ENCODE measurements at places on chromosomes 13 and 19.
A peak's percentile ranks its signal among the peaks of the same experiment; 100 is the strongest.

DNA sequence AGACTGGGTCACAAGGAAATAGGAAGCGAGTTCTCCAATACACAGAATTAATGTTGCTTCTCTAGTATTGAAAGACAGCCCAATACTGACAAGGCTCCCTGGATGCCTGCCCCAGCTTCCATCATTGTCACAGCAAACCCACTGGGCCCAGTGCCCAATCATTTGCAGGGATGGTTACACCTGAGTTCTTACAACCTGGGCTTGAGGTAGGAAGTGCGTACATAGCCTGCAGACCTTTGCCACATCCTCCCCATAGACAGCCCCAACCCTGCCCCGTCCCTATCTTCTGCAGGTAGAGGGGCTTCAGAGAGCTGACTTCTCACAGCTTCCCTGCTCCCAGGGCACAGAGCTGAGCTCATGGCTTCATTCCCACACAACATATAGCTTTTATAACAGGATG, 108.1 kb upstream of the UBL3 start:
- DNase-seq, result no peak

DNA sequence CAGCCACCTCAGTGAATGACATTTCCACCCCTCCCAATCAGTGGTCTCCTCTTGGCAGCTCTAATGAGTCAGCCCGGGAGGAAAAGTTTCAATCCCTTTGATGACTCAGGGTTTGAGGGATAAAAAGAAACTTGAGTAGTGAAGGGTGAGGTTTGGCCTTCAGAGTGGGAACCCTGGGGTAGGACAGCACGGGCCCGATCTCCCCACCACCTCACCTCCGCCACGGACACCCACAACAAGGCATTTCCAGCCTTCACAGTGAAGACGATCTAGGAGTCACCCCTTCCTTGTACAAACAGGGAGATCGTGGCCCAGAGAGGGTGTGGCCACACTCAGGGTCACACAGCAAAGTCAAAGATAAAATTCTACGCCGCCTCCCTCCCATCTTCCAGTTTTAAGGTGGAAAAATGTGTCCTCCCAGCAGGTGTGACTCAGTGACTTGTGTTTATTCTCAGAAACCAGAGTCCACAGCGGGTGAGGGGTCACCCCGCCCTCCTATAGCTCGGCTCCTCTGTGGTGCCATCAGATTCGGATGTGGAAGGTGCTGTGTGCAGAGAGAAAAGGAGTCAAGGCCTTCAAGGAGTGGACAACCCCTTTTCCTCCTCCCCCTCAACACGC, 12.3 kb downstream of the CIB3 start:
- peak; percentile 39 for DNase-seq

DNA sequence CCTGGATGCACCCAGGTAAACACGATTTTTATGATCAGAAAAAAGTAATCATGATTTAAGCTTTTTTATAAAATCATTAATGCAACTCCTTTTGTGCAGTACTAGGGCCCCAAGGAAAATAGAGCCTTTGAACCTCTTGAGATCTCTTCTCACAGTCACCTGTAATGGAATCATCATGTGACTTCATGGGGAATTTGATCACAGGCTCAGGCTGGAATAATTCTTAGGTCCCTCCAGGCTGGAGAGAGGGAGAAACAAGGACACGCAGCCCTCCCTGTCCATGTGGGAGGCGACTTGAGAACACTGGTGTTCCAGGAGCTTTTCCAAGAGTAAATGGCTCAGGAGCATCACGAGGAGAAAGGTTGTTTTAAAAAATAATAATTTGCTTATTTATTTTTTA, 156.1 kb downstream of the NUFIP1 start:
- DNase-seq, result no peak

DNA sequence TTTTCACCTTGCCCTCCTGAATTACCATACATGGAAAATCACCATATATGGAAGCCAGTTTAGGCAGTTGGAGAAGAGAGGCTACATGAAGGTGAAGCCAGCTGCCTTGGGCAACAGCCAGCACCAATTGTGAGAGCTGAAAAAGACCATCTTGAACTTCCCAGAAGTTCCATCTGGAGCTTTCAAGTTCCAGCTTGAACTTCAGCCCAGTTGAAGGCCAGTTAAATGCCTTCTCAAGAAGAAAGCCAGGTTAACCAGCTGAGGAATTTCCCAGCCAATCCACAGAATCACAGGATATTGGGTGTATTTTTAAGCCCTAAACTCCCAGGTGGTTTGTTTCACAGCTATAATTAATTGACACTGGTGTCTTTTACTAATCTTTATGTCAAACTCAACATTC, 713.6 kb upstream of the MIR17HG start:
- DNase-seq, result no peak

- no peak for DNase-seq
Observed at GRCh38 chr13:28819735-28820098, 422 bp upstream of the MTUS2 start.

- DNase-seq, result no peak
Observed at GRCh38 chr13:89239361-89240127, 1568.4 kb downstream of the SLITRK5 start.

- DNase-seq, result no peak
Observed at GRCh38 chr19:1018932-1019615, 1.8 kb downstream of the TMEM259 start.

DNA sequence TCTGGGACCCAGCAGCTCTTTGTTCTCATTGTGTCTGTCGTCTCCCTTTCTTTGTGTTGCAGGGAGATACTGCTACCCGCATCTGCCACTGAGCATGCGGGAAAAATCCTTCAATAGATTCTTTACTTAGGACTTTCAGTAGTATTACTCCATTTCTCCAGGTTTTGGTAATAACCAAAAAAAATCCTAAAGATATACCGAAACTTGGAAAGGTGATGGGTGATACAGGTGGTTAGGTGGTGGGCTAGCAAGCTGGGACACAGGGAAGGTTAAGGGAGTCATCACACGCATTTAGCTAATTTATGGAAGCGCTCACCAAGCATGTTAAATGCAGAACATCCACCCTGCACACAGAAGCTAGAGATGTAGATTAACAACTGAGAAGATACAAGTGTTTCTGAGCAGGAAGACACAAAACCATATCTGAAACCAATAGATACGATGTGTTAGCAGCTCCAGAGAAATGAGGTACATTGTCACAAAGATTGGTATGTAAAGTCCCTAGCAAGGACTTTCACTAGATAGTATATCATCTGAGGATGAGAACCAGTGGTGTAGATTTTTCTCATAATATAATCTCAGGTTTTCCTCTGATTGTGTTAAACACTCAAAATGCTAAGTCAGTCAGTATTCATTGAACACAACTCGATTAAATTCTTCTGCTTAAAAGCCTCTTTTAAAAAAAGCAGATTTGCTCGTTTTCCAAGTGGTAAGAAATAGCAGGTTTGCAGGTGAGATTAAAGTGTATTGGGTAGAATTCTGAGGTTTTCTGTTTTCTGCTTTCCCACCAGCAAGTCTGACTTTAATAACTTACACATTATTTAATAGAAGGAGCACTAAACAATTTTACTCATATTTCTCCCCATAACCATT, 1.2 kb upstream of the SLAIN1 start:
- no peak for DNase-seq

- no peak for DNase-seq
Observed at GRCh38 chr13:98921786-98922185, 56.1 kb downstream of the DOCK9 start.

DNA sequence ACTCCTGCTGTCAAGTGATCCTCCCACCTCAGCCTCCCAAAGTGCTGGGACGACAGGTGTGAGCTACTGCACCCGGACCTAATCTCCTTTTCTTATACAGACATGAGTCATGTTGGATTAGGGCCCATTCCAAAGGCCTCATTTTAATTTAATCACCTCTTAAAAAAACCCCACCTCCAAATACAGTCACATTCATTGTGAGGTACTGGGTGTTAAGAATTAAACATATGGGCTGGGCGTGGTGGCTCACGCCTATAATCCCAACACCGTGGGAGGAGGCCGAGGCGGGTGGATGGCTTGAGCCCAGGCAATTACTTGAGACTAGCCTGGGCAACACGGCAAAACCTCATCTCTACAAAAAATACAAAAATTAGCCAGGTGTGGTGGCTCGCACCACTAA, 46.6 kb downstream of the PIN1 start:
- DNase-seq, result no peak

- DNase-seq, result no peak
Observed at GRCh38 chr13:44726778-44727177, 150.6 kb upstream of the TSC22D1 start.

- no peak for DNase-seq
Observed at GRCh38 chr13:100196375-100196774, 107.5 kb downstream of the PCCA start.

GRCh38 chr13:44236370-44236769, 137.3 kb upstream of the SERP2 start:
- no peak for DNase-seq

GRCh38 chr13:66212511-66212910, 1017.6 kb downstream of the PCDH9 start:
- no peak for DNase-seq

GRCh38 chr19:48741129-48741999, 954 bp upstream of the RASIP1 start:
- DNase-seq, result no peak

DNA sequence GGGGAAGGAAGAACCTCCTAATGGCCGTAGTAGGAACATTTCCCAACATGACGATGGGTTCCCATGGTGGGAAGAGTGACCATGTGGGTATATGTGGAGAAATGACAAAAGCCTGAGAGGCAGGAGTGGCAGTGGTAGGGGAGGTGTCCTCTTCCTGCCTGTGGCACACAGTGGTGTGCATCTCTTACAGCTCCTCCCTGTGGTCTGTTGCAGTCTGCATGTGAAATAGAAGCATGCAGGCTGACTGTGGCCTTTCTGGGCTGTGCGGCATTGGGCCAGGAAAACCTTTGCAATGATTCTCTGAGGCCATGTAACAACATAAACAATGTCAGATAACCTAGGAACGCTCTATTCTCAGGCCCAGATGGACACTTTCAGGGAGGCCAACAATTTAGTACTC, 84.0 kb downstream of the LACC1 start:
- no peak for DNase-seq

- no peak for DNase-seq
Observed at GRCh38 chr19:2453431-2454025, 3.2 kb downstream of the LMNB2 start.

- DNase-seq, result no peak
Observed at GRCh38 chr13:35499196-35499662, 22.7 kb upstream of the MAB21L1 start.

GRCh38 chr19:40888191-40888590, 6.2 kb upstream of the CYP2A7 start:
- no peak for DNase-seq

DNA sequence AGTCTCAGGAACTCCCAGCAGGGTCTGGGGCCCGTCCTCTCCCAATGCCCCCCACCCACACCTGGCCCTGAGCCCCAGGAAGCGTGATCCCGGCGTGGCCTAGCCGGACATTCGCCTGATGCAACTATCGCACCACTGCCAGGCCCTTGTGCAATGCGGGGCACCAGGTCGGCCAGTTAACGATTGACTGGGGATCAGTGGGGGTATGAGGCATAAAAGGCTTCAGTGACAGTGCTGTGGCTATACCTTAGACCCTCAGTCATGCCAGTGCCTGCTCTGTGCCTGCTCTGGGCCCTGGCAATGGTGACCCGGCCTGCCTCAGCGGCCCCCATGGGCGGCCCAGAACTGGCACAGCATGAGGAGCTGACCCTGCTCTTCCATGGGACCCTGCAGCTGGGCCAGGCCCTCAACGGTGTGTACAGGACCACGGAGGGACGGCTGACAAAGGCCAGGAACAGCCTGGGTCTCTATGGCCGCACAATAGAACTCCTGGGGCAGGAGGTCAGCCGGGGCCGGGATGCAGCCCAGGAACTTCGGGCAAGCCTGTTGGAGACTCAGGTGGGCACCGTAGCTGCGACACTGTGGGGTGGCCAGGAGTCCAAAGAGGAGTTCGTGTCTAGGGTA, at the start of gene ANGPTL8:
Gene ANGPTL8, plus strand, starts transcription at position 243 of the 624 bp plus-strand sequence. Its CDS starts 19 bp downstream, at position 262.
- no peak for DNase-seq

- peak; percentile 12 for DNase-seq
Observed at GRCh38 chr13:94967183-94968039, 255.1 kb upstream of the SOX21 start.

GRCh38 chr19:2064788-2065524, 13.9 kb upstream of the MKNK2 start:
- no peak for DNase-seq

GRCh38 chr19:5046339-5047039, 77.6 kb downstream of the KDM4B start:
- peak; percentile 43 for DNase-seq

DNA sequence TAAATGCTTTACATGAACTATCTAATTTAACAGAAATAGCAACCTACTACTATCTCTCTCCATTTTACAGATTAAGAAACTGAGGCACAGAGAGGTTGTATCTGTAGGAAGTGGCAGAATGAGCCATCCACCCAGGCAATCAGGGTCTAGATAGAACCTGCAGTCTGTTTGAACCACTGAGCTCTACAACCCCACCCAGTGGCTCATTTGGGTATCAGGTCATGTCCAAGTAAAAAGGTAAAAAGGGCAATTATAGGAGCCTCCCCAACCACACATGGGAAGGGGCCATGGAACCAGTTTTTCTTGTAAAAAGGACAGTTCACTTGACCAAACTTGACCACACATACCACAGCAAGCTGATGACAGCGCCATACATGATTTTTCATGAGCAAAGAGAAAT, 92.9 kb upstream of the SGCG start:
- no peak for DNase-seq

DNA sequence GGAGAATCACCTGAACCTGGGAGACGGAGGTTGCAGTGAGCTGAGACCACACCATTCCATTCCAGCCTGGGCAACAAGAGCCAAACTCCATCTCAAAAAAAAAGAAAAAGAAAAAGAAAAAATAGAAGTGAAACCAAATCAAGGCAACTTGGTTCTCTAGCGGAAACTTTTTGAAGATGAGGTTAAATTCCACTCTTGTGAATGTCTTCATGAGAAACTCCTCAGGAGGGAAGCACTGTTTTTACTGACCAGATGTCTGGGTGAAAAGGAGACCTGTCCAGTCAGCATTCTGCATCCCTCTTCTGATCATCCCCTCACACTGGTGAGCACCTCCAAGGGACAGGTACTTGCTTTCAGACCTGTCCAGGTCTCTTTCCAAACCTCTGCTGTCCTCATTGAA, 15.8 kb downstream of the BRD4 start:
- DNase-seq, result no peak

- DNase-seq, result no peak
Observed at GRCh38 chr19:13977803-13978202, 25.5 kb downstream of the DCAF15 start.

DNA sequence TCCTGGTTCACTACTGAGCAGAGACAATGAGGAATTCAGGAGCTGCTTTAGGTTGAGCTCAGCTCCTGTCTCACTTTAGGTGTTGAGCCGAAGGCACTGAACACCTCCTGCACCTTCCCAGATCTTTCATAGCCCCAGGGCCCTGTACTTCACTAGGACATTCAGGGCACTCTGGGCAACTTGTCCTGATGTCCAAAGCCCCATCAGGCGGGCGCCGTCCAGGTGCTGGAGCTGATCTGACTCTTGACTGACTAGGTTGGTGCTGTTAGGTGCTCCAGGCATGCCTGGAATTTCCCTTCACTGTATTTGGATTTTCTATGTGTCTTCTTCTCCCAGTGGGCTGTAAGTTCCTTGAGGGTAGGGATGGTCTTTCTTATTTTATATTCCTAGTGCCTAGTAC, 48.4 kb upstream of the CNMD start:
- no peak for DNase-seq
